ENCODE measurements at places on chromosomes 2 and 18.

DNA sequence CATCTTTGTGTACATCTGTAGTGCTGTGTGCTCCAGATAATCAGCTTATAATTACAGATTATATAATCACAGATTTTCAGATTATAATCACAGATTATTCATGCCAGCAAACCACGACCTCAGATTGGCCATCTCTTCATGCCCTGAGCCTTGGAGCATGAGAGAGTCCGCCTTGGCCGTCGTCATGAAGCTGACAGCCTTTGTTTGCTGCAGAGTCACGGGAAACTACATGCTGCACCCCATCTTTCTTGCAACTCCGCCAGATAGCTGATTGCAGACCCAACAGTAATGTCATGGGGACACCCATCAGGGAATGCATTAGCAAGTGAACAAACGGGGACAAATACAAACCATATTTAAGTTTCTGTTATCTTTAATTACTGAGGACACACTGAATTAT lies 7.3 kb downstream of the TMEM178A start:
- no peak for DNase-seq

DNA sequence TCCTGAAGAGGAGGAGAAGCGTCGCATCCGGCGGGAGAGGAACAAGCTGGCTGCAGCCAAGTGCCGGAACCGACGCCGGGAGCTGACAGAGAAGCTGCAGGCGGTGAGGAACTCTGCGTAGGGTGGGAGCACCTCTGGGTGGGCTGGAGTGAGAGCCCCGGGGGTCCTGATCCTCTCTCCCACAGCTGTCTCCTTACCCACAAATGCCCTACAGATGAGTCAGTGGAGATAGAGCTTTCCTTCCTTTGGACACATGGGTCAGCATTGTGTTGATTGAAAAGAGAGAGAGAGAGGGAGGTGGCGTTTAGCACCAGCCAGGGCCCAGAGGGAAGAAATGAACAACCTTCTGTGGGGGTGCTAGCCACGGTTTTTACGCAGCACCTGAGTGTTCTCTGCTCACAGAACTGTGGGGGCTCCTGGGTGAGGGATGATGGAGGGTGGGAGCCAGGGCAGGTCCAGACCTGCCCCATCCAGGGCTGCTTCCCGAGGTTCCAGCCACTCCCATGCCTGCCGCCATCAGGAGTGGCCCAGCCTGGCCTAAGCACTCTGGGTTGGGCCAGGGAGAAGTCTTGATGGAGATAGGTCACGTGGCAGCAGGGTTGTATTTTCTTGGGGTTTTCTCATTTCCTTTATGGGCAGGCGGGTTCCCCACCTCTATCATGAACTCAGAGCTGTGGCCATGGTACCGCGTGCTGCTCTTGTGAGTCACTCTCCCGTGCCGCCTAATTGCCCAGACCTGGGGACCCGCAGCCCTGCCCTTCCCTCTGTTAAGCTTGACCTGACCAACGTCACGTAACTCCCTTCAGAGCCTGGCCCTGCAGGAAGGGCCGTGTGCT lies 16.3 kb downstream of the FOSL2 start:
- no peak for DNase-seq

DNA sequence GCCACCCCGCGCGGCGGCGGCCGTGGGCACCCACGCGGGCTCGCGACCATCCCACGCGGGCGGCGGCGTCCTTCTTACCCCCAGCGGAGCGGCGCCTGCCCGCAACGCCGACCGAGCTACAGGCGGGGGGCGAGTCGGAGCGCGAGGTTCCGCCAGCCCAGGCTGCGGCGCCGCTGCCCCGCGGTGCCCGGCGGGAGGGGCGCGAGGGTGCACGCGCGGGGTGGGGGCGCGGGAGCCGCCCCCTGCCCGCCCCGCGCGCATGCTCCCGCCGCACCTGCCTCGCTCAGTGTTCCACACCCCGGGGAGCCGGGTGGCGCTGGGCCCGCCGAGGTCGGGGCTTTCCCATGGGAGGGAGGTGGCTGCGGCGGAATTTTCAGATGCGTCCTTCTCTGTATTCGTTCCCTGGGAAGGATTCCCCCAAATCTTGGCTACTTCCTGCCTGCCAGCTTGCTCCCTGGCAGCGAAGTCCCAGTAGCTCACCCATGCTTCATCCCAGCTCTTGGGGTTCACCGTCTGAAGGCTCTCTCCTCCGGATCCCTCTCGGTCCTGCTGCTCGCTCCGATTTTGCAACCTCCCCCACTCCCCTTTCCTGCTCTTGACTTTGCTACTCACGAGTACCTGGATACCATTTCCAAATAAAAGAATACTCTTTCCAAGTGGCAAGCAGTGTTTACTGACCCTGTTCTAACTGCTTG lies at the start of gene L3MBTL4:
TSS of gene L3MBTL4 (minus strand) at position 189 of the 695 bp plus-strand sequence. CDS start 103,286 bp downstream, outside the sequence.
- no peak for DNase-seq

- no peak for DNase-seq
Observed at GRCh38 chr2:69545477-69545932, 98.0 kb downstream of the AAK1 start.

DNA sequence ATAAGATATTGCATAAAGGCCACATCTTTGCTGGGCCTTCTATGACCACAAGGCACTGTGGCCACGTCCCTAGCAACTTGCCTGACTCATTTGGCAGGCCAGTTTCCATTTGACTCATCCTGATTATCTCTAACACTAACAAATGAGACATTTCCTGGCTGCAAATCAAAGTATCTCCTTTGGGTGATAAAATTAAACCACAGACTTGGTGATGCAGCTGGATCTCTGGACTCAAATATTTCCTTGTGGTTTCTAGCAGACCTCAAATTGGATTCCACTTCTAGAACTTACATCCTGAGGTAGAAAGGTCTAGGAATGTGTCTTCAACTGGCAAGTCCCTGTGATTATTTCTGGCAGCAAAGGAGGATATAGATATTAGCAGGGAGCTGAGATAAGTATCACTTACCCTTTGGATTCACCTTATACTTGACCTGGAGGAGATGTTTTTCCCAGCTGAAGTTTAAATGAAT lies 167.9 kb upstream of the NXPH2 start:
- no peak for DNase-seq

DNA sequence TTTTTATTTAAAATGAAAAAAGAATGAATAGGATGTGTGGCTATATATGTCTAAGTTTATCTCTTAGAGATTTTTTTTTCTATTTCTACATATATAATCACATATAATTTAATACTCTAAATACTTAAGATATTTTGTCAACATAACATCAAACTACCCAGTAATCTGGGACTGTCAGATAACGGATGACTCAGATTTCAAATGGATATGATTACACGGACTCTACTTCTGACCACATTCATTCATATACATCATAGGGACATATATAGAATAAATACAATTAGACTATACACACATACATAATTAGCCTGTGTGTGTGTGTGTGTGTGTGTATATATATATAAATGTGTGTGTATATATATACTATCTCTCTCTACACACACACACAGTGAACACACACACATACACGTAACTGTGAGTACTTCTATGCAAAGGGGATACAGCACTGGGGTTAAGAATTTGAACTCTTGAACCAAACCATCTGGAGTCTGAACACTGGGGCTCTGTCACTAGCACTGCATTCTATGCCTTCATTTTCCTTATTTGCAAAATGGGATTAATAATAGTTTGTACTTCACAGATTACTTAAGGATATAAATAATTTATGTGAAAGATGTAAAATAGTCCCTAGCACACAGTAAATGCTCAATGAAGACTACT lies 59.5 kb downstream of the CHN1 start:
- DNase-seq = no peak

- DNase-seq = no peak
Observed at GRCh38 chr18:24060644-24061043, 46.1 kb downstream of the TTC39C start.

DNA sequence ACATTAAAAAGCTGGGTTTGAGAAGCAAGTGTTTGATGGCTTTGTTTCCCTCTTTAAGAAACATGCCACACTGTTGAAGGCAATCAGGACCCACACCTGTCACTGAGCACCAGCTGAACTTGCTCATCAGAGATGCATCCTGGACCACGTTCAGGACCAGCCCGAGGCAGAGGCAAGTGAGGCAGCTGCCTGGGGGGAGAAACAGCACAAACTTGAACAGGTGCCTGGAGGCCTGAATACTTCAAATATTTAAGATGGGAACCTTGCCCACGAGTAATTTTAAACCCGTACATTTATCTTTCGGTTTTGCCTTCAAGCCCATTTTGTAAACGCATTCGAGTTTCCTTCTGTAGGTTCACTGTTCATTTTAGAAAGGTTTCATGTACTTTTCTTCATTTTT lies 421.3 kb downstream of the NYAP2 start:
- DNase-seq = no peak

GRCh38 chr2:190759749-190760213 lies 110.9 kb downstream of the NAB1 start:
- DNase-seq = no peak

GRCh38 chr18:9380621-9381395 lies 46.2 kb downstream of the TWSG1 start:
- DNase-seq = no peak

- no peak for DNase-seq
Observed at GRCh38 chr2:190786404-190787166, 94.0 kb upstream of the GLS start.

Data from KBM-7 (cell line).